ENCODE measurements at places on chromosomes 7 and 10.

DNA sequence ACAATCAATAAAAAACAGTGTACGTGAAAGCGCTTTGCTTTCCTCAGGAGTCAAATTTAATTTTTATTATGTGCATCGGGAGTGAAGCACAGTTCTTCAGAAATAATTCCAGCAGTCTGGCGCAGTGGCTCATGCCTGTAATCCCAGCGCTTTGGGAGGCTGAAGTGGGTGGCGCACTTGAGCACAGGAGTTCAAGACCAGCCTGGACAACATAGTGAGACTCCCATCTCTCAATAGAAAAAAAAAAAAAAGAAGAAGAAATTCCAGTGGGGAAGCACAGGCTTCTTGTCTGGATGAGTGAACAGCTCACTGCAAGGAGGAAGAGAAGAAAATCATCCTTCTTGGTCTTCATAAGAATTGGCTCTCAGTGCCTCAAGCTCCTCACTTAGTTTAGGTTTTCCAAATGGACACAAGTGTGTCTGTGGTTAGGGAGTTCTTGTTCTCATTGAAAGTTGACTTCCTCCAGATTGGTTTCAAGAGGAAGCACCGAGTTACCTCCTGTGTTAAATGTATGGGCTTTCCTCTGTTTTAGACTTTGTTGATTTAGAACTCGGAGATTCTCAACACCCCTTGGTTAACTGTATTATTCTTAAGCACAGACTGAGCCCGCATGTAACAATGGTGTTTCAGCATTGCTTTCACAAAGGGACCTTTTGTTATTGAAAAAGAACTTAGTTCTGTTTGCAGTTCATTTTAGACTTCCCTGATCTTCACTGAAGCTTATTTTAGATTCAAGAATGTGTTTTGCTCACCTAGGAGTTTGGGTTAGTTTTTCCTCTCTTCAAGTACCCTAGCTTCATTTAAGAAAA lies 28.0 kb downstream of the LMTK2 start:
- DNase-seq = no peak

DNA sequence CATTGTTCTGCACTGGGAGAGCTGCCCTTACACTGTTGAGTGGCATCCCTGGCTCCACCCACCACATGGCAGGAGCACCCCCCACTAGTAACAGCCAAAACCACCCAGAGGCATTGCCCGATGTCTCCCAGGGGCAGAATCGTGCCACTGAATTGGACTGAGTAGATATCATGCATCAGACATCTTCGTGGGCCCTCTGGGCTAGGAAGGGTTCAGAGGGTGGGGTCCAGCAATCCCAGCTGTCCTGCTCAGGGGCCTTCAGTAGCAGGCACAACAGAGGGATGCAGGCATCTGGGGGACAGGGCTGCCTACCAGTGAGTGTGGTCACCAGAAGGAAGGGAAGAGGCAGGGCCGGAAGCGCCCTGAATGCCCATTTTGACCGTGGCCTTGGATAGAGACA lies 119.7 kb upstream of the PPP2R2D start:
- no peak for DNase-seq

DNA sequence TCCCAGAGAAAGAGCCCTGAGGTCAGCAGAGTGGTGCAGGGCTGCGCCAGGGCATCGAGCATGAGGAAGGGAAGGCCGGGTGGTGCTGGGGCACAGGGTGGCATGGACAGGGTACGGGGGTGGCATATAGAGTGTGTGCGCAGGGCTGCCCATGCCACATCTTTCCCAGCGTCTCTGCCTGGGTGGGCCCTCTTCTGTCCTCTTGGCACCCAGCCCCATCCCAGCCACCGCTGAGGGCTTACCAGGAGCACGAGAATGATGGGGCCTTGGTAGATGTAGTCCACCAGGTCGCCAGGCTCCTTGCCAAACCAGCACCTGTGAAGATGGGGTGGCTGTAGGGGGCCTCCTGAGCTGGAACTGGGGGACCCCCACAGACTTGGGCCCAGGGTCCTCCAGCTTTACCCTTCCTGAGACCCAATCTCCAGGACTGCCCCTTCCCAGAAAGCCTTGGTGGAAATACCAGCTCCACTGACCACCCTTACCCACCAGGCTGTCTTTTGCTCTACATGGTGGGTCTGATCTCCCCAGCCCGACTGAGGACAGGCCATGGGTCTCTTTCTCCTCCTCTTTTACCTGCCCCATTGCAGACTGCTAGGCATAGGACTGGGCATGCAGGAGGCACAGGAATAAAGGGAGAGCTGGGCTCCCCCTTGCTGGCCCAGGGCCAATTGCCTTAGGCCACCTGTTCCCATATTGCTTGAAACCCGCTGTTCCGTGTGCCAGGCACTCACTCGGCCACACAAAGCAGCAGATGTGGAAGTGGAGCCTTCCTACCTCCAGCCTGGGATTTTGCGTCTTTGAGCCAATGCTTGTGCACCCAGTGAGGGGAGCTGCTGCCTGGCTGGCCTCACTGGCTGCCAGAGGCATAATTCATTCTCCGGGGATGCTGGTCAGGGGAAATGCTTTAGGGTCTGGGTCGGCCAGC lies 21.7 kb downstream of the CRHR2 start:
- no peak for DNase-seq

DNA sequence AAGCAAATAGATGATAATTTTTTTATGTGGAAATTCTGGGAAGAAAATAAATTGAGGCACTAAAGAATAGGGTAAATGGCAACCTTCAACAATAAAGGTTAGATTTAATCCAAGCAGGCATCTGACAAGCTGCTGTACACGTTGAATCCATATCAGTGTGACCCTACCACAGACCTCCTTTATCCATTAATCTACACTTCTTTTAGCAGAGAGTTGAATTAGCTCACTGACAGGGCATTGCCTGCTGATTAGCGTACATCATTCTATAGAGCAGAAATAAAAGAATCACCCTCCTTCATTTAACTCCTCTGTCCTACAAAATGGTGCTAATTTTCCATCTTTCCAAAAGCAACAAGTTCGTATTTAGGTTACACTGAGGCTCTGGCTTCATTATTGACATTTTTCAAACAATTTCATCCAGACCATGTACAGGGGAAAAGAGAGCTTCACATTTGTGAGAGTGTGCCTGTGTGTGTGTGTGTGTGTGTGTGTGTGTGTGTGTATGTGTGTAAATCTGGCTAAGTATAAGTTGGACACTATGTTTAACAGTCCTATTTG lies 356.0 kb downstream of the TFEC start:
- DNase-seq = no peak

DNA sequence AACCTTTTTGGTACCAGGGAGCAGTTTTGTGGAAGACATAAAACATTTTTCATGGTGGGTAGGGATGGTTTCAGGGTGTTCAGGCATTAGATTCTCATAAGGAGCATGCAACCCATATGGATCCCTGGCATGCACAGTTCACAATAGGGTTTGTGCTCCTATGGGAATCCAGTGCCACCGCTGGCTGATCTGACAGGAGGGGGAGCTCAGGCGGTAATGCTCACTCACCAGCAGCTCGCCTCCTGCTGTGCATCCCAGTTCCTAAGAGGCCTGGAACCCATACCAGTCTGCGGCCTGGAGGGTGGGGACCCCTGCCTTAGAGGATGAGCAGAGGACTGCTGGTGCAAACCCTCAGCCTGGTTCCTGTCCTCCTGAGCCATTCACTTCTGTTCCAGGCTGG lies 561.7 kb downstream of the SDK1 start:
- DNase-seq = no peak

GRCh38 chr10:110010486-110011378 lies 2.9 kb downstream of the ADD3 start:
- no peak for DNase-seq

GRCh38 chr7:142172932-142173331 lies 61.4 kb downstream of the MGAM2 start:
- DNase-seq = no peak
